GM13977 (cell line): ENCODE measurements at places on chromosomes 6 and 20.
A peak's percentile ranks its signal among the peaks of the same experiment; 100 is the strongest.

DNA sequence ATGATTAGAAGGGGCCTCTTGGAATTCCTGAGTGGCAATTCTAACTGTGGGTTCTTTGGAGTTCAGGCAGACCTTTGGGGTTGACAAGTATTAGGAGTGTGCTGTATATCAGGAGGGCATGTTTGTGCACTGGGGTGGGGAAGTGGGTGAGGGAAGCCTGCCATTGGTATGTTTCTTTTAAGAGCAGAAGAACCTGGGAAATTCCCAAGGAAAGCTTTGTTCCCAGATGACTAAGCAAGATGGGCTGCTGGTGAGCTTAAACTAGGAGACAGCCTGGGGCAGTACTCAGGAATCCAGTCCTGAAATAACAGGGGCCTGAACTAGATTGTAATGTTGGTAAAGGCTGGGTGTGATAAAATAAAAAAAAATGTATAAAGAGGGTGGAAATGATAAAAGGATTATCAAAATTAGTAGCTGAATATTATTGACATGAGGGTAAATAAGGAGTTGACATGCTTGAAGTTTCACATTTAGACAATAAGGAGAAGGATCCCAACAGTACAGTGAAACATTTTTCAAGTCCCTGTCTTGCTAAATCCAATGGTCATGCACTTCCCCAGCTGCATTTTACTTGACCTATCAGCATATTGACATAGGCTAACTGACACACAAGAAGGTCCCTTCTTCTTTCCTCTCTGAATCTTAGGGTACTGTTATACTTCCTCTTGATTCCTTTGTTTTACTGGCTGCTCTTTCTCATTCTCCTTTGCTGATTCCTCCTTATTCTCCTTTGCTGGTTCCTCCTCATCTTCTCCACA is 18.4 kb upstream of the IFNGR1 start:
- no peak for DNase-seq

DNA sequence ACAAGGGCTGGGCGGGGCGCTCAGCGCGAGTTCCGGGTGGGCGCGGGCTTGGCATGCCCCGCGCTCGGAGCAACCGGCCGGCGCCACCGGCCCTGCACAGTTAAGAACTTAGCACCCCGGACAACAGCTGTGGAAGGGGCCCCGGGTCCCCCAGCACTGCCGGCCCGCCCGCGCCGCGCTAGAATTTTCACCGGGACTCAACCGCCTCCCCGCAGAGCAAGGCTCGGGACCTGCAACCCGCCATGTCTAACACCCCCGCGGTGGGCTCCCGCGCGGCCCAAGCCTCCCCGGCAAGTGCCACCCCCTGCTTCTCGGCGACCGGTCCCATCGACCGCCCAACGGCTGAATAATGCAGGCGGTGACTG is 5.2 kb upstream of the PSMG4 start:
- DNase-seq = no peak

DNA sequence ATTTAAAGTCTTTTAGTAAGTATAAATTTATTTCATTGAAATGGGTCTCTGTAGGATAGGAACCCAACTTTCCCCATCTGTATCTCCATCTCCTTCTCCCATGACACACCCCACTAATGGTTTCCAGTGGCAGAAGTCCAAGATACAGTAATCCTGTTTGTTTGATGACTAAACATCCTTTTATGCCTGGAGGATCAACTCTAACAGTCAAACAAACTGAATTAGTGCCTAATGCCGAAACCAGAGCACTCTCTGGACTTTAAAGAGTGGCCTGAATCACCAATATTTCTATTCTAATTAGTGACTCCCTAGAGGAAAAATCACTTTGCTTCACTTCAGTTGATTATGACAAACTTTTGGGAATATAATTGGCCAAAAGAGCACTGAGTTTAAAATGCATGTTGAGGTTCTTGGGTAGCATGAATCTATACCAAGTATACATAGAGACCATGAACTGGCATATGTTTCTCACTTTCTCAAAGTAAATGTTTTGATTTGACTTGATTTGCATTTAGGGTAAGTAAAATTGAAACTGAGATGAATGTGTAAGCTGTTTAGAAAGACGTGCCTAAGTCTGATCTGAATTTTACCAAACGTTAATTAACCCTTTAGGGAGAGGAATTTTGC is 776.4 kb upstream of the NRSN1 start:
- DNase-seq = no peak

DNA sequence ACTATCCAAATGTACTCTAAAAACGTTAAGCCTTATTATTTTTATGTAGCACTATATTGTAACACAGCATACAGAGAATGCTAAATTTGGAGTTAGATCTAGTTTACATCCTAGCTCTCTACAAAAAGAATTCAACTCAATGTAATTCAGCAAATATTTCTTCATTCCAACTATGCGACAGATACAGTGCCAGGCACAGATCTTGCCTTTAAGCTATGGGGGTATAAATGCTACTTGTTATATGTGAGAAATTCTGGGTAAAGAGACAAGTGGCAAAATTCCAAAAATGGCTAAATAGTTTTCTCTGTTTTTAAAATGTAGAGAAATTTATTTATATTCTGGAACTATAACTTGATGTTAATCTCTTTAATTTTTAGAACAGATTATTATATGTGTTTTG is 63.2 kb downstream of the SEL1L2 start:
- no peak for DNase-seq

GRCh38 chr6:5098501-5099270 is 13.5 kb downstream of the PPP1R3G start:
- no peak for DNase-seq

- DNase-seq = no peak
Measured at GRCh38 chr6:124679387-124679786, 282.9 kb upstream of the RNF217 start.

DNA sequence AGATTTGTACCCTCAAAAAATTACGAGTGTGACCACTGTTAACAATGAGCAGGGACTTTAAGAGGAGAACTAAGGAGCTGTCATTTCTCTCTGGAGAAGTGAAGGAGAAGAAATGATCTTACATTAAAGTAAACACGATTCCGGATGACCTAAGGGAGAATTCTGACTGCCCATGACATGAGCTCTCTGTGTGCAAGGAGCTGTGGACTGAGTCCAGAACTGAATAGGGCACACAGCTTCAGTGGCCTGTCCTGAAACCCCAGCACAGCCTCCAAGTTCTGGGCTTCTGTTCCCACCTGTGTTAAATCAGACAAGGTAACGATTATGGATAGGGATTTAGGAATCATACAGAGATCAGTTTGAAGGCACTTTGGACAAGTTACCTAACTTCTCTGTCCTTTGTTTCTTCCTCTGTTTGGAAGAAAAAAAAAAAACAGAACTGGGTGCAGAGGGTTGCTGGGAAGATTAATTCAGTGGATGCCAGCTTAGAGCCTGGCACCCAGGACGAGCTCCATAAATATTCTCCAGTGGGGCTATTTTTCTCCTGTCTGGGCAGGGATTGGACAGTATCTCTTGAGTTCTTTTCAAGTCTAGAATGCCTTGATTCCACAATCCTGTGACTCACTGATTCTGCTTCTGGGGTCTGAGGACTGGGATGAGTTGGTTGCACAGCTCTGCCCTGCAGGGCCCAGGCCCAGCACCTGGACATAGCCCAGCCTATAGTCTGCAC is 65.7 kb downstream of the MRPL14 start:
- no peak for DNase-seq

DNA sequence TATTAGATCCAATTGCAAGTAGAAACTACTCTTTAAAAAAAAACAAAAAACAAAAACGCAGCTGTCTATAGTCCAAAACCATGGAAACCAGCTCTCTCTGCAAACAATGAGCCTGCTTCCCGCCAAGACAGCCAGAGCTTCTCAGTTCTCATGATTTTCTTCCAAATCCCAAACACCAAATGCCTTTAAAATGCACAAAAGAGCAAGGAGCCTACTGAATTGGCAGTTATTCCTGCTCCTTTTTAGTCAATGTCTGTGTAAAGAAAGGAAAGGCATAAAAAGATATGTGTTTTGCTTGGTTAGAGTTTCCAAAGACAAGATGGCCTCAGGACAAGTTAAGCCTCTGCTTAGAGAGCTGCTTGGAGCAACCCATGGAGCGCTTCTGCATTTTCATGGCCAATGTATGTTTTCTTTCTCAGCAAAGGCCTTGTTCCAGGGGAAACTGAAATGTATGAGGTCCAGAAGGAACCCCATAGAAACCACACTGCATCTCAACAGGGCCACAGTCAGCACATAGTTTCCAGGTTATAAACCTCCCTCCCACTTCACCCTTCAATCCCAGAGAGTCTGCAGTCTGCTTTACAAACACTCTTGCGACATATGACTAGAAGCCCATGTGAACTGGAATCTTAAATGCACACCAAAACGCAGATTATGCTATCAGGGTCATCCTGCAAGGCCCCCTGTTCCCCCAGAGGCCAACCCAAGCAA is 209.3 kb upstream of the TAB2 start:
- DNase-seq = no peak

DNA sequence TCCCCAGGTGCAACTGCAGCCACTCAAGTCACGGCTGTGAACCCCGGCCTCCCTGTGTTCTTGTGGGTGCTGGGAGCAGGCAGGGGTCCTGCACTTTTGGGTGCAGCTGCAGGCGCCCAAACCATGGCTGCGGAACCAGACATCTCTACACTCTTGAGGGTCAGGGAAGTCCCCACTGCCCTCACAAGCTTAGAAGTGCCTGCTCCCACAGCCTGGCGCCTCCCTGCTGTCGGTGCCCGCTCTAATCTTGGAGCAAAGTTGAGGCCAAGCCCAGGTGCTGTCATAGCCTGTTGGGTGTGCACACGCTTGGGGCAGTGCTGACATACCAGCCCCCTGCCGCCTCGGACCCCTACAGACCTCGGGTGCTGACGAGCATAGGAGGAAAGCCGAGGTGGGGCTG is 6.2 kb downstream of the DEFB132 start:
- no peak for DNase-seq

GRCh38 chr6:6414931-6415330 is 94.5 kb upstream of the F13A1 start:
- DNase-seq = no peak

GRCh38 chr6:106600329-106600728 is 29.0 kb downstream of the RTN4IP1 start:
- no peak for DNase-seq

DNA sequence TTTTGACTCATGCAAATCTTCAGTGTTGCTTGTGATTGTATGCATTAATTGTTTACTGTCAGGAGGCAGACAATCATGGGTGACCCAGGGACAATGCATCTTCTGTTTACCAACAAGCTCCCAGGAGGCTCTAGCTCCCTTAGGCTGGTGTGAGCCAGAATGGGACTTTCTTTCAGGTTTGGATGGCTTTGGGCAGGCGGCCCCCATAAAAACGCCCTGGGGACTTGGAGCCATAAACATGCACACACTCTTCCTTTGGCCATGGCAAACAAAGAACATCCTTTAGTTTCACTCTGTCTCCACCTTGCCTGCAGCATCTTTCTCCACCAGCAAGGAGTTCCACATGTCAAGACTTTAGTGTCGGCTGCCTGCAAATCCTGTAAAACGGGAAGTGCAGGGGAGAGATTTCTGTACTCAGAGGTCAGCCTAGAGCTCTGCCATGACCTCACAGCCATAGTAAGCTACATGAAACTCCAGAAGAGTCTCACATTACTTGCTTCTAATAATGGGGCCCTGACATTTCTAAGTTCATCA is 127.6 kb downstream of the MAP3K7 start:
- DNase-seq = no peak

GRCh38 chr6:44734886-44735629 is 347.6 kb downstream of the CDC5L start:
- DNase-seq = no peak

- no peak for DNase-seq
Measured at GRCh38 chr6:1324936-1325335, 13.0 kb downstream of the FOXQ1 start.

DNA sequence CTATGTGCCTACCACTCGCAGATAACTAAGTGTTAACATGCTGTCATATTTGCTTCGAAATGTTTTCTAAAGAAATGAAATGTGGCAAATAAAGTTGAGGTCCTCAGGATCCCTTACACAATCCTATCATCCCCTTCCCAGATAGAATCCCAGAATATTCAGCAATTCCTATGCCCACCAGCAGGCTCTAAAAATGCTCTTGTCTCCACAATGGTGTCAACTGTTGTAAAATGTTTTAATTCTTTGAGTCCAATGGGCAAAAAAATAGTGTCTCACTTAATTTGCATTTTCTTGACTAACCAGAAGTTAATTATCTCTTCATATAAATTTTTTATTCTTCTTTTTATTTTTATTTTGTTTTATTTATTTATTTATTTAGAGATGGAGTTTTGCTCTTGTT is 103.9 kb upstream of the MAP7 start:
- no peak for DNase-seq

DNA sequence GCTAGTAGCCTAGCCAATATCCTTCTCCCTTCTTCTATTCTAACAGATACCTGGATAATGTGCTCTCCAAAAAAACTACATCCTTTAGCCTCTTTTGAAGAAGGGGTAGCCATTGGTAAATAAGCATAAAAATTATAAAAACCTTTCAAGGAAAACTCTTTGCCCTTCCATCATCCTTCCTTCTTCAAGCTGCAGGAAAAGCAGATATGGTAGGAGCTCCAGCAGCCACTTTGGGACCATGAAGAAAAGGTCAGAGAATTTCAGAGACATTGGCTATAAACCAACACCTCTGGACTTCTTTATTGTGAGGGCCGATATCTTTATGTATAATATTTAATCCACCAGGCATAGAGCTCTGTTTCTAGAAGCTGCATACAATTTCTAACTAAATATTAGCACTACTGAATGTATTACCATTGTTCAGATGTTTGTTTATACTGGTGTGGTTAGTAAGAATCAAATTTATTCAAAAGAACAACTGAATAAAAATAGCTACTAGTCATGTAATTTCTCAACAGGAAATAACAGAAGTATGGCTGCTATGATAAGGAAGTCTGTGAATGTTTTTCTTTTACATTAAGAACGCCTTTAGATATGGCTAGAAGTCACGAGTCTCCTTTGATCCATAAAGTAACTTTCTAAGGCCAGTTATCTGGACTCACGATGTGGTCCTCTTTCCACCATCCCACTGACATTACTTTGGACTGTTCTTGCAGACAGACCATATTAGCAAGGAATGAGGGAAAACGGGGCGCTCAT is 32.2 kb downstream of the MYLK4 start:
- DNase-seq = no peak

DNA sequence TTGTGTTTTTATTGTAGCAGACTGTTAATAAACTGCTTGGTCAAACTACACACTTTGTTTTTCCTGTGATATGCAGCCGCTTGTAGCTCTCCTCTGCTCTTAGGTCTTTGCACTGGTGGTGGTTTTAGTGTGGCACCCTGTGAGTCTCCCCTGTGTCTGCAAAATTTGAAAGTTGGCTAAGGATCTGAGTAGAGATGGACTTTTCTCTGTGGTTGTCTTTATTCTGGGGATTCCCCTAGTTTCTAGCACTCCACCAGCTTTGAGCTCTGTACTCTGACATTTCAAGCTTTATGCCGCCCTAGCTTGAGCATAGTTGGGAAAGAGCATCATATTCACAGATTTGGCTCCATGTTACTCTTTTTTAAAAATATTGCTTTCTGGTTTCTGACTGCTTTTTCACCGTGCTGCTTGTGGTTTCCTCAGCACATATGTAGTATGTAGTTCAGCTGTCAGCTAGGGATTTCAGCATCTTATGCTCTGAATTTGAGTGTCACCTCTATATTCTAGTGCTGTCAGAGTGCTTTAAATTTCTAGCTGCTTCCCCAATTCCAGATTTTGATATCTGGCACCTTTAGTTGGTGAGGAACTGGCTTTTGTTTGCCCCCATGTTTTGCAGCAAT is 25.4 kb downstream of the CDYL start:
- peak; percentile 39 for DNase-seq
